HepG2 (cell line): ENCODE measurements at places on chromosomes 5 and 9. TPM values are rescaled to one million over a fixed set of nuclear protein-coding genes. Genes with fewer than 3 reads are reported as not detected.
A peak's percentile ranks its signal among the peaks of the same experiment; 100 is the strongest.

CCNO gene
- 0.07 TPM in 1 of 2 replicates, not detected in the other for total RNA-seq

ZNF483 gene
- total RNA-seq = 9.5 and 15.7 TPM in 2 replicates

ZBED3 gene
- 2.3 and 3.1 TPM in 2 replicates for total RNA-seq

DNA sequence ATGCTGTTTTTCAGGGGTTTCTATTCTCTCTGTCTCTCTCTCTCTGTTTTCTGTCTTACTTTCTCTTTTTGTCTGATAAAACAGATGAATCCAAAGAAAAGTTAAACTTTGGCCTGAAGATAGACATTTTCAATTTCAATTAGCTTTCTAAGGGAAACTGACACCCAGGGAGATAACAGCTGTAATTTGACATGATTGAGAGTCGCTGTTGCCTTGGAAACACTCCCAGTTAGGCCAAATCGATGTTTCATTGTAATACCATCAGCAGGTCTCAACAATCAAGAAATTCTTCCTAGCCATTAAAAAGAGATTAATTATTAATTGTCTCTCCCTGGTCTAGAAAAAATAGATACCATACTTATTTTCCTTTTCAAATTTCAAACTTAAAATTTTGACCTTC lies 53.0 kb downstream of the ENTREP1 start:
- no peak for DNase-seq

DNA sequence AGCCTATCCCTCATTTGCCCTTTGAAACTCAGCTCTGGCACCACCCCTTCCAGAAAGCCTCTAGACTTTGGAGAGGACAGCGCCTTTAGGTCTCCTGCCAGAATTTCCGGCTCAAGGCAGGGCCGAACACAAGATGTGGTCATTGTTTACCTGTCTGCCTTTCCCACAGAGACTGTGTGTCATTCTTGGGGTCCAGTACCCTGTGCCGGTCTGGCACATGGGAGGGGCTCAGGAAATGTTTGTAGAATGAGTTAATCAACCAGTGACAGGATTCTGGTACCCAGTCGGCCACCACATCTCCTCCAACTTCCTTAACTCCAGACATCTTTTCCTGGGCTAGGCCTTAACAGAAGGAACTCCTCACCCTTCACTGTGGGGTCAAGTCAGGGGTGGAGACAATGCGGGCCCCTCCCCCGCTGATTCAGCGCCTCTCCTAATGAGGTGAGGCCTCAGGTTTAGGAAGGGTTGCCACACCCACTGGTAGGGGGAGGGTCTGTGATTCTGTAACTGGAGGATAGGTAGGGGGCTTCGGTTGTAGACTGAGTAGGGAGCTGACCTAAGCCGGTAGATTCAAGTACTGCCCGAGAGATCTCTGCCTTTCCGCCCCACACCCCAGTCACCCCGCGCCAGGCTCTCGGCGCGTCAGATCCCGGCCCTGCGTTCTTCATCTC lies 29.3 kb downstream of the PCDH1 start:
- peak; percentile 71 for DNase-seq

DNA sequence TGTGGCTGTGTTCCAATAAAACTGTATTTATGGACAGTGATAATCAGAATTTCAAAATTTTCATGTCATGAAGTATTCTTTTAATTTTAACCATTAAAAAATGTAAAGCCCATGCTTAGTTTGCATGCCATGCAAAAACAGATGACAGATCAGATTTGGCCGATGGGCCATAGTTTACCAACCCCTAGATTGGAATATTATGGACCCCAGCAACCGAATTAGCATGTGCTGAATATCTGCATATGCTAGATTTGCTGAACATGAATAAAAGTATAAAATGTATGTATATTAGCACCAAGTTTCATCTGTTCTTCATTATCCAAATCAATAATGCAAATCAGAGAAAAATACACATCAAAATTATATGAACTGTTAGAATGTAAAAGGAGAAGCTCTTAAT lies 158.5 kb upstream of the PPP1R2B start:
- DNase-seq = no peak

GRCh38 chr5:112957036-112957808 lies 19.4 kb upstream of the DCP2 start:
- no peak for DNase-seq

DNA sequence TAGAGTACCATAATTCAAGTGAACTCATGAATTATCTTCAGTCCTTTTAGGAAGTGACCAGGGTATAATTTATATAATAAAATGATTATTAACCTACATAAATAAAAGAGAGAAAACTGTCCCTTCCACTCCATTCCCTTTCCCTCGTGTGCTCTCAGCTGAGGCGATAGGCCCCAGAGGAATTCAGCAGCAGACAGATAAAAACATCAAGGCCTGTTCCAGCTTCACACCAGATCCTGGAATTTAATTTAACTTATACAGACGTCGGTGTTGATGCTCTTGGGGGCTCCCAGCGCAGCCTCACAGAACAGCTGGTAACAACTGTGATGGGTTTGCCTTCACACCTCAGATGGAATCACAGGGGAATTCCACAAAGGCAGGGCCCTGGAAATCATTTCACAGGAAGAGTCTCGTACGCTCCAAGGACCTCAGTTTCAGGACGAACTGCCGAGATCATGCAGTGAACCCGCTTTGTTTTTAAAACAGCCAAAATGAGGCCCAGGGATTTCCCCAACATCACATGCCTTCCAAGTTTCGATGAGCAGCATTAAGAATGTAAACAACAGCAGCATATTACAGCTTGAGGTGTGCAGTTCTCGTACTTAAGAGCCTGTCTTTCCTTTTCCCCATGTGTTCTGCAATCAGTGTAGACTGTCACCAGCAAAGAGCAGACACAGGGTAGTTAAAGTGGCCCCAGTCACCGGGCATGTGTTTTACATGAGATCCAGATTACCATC lies 73.6 kb upstream of the ALDH1B1 start:
- DNase-seq = no peak

DNA sequence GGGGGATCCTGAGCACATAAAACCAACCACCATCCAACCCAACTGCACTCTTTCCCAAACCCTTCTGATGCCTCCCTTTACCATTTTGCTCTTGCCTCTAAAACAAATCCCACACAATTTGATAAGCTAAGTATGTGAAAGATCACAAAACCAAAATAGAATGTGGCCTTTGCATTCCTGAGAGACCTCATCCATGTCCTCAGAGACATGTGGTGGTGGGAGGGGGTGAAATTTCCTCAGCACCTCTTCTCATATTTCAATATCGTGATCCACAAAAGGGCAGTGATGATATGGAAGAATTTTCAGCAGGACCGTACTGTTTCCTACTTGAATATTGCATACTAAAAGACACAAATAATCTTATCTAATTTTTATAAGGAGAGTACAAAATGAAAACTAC lies 423.3 kb downstream of the TLE1 start:
- DNase-seq = no peak

DNA sequence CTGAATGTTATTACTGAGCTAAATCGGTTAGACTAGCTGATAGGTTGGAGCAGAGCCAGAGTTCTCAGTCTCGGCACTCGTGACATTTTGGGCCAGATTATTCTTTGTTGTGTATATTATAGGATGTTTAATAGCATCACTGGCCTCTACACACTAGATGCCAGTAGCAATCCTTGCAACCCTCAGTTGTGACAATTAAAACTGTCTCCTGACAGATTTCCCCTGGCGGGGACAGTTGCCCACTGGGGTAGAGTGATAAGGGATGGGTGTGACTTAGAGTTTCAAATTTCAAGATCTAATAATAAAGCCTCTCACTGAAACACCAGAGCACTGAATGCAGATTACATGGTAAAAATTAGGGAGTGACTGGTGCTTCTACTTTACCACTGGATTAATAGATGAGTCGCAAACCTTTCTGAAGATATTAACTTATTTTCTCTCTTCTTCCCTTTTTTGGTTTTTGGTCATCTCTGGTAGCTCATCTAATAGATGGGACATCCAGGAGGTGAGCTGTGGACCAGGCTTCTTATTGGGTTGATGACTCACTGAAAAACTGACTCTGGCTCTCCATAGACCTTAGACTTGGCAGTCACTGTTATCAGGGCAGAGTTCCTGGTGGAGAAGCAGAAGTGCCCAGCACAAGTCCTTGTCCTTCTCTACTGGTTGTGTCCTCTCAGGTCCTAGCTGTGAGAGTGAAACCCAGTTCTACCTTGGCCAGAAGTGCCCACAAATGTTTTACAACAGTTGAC lies 150.3 kb downstream of the UNC13B start:
- no peak for DNase-seq

- no peak for DNase-seq
These were observed 4.4 kb downstream of the FRRS1L start for GRCh38 chr9:109162677-109163076.

- peak; percentile 93 for DNase-seq
These were observed at the start of the genes CENPK and PPWD1 for GRCh38 chr5:65562731-65563701. CENPK (minus strand) TSS chr5:65563168; CDS start chr5:65554907, 8,261 bp downstream. PPWD1 (plus strand) TSS chr5:65563296; CDS start chr5:65563311, 15 bp downstream.
